Activated naive CD4-positive, alpha-beta T cell treated with anti-CD3 and anti-CD28 coated beads, Interleukin-2, amount 50 U/mL, for 16 hours (primary cell): ENCODE measurements at places on chromosomes 13 and 19.

DNA sequence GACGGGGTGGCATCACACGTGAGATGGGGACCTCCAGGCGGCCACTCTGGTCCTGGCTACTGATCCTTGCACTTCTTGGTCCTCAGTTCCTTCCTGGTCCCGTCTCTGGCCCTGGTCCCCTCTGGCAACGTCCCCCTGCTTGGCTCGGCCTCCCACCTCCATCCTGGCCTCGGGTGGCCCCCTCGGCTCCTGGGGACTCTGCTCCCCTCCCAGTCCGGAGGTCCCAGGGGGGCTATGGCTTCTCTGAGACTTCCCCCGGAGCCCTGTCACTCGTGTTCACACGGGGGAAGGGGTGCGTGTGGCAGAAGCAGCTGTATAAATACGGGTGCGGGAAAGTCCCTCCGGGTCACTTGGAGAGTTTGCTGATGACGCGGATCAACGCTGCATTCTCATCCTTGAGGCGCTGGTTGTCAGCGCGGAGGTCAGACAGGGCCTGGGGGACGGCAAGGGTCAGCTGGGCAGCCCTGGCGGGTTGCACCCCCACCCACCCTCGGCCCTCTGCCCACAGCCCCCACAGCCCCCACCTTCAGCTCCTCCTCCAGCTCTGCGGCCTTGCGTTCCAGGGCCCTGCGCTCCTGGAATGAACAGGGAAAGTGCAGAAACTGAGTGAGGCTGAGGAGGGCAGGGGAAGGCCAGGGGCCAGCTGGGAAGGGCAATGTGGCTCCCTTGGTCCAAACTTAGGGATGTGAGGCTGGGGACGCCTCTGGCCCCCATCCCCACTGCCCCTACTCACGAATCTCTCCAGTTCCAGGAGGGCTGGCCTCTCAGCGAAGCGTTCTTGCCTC is 15.6 kb downstream of the EPS8L1 start:
- no peak for DNase-seq

GRCh38 chr13:108346376-108346775 is 76.9 kb downstream of the TNFSF13B start:
- no peak for DNase-seq

GRCh38 chr13:54637366-54637765 is 1608.8 kb downstream of the OLFM4 start:
- no peak for DNase-seq

- DNase-seq: no peak
Observed at GRCh38 chr13:23025864-23026608, 154.7 kb upstream of the SGCG start.

- no peak for DNase-seq
Observed at GRCh38 chr13:73403355-73404120, 344.7 kb downstream of the KLF5 start.

- no peak for DNase-seq
Observed at GRCh38 chr13:32850316-32851052, 165.7 kb upstream of the KL start.

- DNase-seq: peak; percentile 65
Observed at GRCh38 chr19:49588365-49589122, 2.4 kb upstream of the PRR12 start.

DNA sequence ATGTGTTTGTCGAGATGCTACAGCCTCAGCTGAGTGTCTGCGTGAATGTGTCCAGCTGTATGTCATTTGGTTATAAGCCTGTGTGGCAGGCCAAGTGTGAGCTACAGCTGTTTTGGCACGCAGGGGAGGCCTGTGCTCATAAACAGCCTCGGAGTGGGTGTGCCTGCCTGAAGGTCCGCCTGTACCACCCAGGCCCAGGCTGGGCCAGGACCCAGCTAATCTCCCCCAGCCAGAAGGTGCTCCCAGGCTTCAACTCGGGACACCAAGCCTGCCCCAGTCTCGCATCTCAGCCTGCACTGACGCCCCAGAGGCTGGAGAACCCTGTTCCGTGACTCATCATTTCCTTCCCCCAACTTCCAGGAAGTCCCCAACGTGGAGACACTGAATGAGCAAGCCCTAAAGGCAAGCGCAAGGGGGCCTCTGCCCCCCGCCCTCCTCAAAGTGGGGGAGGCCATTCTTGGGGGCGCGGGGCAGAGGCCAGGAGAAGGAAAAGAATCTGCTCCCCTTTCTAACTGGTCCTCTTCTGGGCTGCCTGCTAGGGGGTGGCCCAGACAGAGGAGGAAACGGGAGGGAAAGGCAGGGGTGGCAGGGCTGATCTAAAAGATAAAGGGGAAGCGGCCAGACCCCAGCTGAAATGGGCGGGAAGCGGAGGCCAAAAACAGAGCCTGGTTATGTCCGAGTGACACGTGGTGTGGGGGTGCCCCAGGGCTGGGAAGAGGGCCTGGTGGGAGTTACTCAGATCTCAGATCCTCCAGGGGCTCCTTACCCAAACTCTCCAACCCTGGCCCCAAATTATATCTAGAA is 2.0 kb downstream of the SLC1A5 start:
- peak; percentile 82 for DNase-seq

DNA sequence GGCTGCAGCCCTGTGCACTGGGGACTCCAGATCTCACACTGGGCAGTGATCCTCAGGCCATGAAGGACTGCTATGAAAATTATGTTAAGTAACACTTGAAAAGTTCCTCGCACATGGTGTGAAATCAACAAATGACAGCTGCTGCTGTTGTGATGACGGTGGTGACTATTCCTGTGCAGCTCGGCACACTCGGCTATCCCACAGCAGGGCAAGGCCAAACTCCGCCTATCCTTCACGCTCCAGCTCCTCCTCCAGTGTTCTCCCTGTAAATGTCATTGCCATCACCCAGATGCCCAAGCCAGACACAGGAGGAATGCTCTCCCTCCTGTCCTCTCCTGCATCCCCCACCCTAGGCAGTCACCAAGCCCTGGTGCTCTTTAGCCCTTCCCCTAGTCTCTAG is 31.3 kb downstream of the GRIK5 start:
- DNase-seq: no peak

GRCh38 chr13:50766013-50766412 is 77.5 kb downstream of the DLEU7 start:
- DNase-seq: no peak
